ENCODE measurements at places on chromosomes 6 and 20. TPM values are rescaled to one million over a fixed set of nuclear protein-coding genes. Genes with fewer than 3 reads are reported as not detected.

The COL10A1 gene
- total RNA-seq = not detected

The TMEM242 gene
- total RNA-seq = 5.9 TPM

The VSTM2L gene
- total RNA-seq = 7.6 TPM

The PTK6 gene
- total RNA-seq = not detected

The GNAS-AS1 gene
- total RNA-seq = 0.26 TPM

The SAMD3 gene
- 4.2 TPM for total RNA-seq

The SOD2 gene
- total RNA-seq = 888 TPM

The CST9L gene
- total RNA-seq = not detected

- no peak overlapping the region for H3K27ac ChIP-seq
- H3K27me3 ChIP-seq = no peaks in the 10 kb centered on the region
- no peak overlapping the region for H3K4me3 ChIP-seq
- DNase-seq = no peak
Observed at GRCh38 chr20:4169360-4170190, 154.2 kb upstream of the RNF24 start.

DNA sequence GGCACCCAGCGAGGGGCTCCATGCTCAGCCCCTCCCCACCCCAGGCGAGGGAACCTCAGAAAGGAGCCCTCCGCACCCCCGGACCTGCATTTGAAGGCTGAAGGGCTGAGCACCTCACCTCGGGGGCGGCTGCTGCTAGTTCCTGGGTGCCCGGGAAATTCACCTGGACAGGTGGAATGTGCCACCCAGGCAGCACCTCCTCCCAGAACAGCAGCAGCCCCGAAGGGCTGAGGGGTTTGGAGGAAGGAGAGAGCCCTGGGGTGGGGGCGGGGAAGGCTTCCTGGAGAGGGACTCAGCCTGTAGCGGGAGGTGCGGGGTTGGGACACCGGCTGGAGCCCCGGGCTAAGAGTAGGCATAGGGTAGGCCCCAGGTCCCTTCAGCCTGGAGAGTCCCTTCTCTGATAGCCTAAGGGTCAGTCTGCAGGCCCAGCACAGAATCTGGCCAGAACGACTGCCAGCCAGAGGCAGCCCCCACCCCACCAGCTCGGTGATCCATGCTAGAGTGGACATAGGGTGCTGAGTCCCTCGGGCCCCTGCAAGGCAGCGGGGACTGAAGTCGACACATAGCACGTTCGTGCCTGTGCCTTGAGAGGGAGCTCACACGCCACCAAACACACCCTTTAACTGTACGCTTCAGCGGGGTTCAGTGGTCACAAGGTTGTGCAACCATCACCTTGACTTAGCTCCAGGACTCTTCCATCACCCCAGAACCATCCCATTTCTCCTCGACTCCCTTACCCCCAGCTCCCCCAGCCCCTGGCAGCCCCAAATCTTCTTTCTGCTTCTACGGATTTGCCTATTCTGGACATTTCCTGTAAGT, 180.9 kb downstream of the TAF4 start:
- no peaks in the 10 kb centered on the region for H3K36me3 ChIP-seq
- no peak overlapping the region for H3K4me3 ChIP-seq
- peaks cover 56% of the 10 kb centered on the region for H3K27me3 ChIP-seq
- H3K27ac ChIP-seq = no peak overlapping the region
- H3K4me1 ChIP-seq = no peaks in the 10 kb centered on the region
- peak; percentile 15 for DNase-seq

DNA sequence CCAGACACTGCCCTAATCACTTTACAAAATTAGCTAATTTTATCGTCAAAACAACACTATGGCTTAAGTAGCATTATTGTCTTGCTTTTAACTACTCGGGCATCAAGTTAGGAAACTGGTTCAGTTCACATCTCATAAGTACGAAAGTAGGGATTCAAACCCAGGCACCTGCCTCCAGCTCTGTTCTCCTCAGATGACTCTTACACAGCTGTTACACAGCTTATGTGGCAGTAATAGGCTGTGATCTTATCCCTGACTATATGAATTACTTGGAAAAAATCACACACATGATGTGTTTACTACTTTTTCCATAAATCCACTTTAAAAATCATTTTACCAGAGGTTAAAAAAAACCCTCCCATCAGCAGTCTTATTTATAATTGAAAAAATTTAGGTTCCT, 389.2 kb upstream of the FLRT3 start:
- no peaks in the 10 kb centered on the region for H3K36me3 ChIP-seq
- H3K4me1 ChIP-seq = no peaks in the 10 kb centered on the region
- H3K27ac ChIP-seq = no peak overlapping the region
- H3K4me3 ChIP-seq = no peak overlapping the region
- no peaks in the 10 kb centered on the region for H3K27me3 ChIP-seq

- no peak overlapping the region for H3K4me3 ChIP-seq
- H3K27ac ChIP-seq = peak overlapping the region; percentile 80
Observed at GRCh38 chr6:16799279-16800193, 38.3 kb upstream of the ATXN1 start.

GRCh38 chr20:62165762-62166399, 16.9 kb upstream of the MTG2 start:
- no peak for DNase-seq
- no peak overlapping the region for H3K4me3 ChIP-seq
- H3K4me1 ChIP-seq = no peaks in the 10 kb centered on the region
- no peak overlapping the region for H3K27ac ChIP-seq

DNA sequence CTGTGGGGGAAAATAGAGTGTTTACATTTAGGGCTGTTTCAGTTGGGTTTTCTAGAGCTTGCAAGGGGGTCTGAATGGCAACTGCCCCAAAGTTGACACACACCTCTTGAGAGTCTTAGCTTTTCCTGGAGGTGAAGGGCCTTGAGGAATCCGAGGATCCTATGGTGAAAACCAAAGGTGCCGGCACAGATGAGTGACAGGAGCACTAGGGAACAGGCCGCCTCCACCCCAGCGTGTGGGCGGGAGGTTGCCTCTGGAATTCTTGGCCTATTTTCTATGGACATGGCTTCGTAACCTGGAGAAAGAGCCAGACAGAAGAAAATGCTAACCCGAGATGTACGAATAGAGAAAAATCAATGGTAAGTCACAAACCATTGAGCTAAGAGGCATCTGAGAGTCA, 283.2 kb upstream of the FOXQ1 start:
- H3K27me3 ChIP-seq = no peaks in the 10 kb centered on the region
- H3K4me3 ChIP-seq = no peak overlapping the region
- no peak overlapping the region for H3K27ac ChIP-seq
- H3K36me3 ChIP-seq = no peaks in the 10 kb centered on the region
- DNase-seq = no peak

DNA sequence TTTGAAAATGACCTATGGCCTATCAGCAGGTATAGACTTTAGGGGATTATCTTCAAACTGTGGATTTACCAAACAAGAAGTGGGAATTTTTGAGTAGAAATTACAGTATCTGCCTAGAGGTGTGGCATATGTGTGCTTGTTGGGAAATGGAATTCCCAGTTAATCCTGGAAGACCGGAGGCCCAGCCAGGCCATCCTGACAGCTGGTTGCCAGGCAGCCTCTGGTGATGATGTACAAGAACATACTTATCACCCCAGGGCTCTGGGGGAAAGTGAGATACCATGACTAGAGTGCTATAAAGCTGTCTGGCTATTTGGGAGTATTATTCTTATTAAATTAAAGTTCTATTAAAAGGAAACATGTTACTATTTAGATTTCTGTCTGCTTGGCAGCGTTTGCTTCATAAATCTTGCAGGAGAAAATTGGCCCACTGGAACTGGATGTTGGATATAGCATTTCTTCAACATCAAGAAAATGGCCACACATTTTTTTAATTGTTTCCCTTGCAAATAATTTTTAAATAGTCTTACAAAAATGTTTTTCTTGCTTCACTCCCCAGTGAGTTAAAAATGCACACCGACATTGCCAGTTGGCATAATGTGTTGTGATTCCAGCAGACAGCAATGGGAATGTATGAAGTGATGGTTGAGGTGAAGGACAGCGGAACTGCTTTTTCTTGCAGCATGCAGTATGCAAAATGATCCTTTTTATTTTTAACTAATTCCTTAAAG, 187.8 kb downstream of the MYLK4 start:
- no peaks in the 10 kb centered on the region for H3K4me1 ChIP-seq
- H3K4me3 ChIP-seq = no peak overlapping the region
- H3K36me3 ChIP-seq = no peaks in the 10 kb centered on the region
- peak; percentile 38 for DNase-seq
- no peak overlapping the region for H3K27ac ChIP-seq

- H3K36me3 ChIP-seq = no peaks in the 10 kb centered on the region
- H3K4me1 ChIP-seq = peaks cover 2% of the 10 kb centered on the region
- no peaks in the 10 kb centered on the region for H3K27me3 ChIP-seq
- no peak overlapping the region for H3K4me3 ChIP-seq
- no peak overlapping the region for H3K27ac ChIP-seq
Observed at GRCh38 chr20:45058168-45058850, 42.6 kb downstream of the KCNS1 start.

DNA sequence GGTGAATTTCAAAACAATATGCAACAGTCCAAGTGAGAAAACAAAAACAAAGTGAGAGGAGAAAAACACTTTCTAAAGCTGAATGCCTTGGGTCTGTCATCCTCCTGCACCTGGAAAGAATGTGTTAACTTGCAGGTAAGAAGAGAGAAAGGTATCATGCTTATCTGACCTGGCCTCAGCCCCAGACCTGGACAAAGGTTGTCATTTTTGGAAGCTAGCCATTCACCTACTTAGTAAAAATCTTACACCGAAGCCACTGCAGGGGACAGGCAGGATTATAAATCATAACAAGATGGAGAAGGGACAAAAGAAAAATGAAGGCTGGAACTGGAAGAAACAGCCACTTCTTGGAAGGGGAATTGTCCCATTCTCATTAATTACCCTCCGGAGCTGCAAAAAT, 69.4 kb downstream of the GFOD1 start:
- H3K27me3 ChIP-seq = no peaks in the 10 kb centered on the region
- H3K27ac ChIP-seq = peak overlapping the region; percentile 22
- no peaks in the 10 kb centered on the region for H3K36me3 ChIP-seq
- DNase-seq = no peak

DNA sequence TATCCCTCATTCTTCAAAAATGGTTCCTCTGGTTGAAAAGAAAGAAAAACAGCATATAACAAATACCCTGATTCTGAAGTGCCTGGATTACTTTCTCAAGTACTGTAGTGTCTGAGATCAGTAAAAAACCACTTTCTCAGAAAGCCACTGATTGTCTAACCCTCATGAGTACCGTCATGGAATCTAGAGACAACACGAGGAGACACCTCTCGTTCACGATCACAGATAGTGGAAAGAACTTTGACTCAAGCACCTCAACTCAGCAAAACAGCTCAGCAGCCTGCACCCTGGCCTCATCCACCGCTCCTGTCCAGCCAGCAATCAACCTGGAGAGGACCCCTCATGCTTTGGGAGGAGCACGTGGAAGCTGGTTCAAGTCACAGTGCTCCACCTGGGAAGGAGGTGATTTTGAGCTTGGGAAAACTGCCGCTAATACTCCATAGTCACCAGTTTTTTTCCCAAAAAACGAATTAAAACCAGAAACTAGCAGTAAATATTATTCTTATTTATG, 1.0 kb downstream of the SCML4 start:
- H3K36me3 ChIP-seq = no peaks in the 10 kb centered on the region
- H3K4me3 ChIP-seq = no peak overlapping the region
- no peak for DNase-seq
- H3K4me1 ChIP-seq = peaks cover 14% of the 10 kb centered on the region
- H3K27me3 ChIP-seq = no peaks in the 10 kb centered on the region

DNA sequence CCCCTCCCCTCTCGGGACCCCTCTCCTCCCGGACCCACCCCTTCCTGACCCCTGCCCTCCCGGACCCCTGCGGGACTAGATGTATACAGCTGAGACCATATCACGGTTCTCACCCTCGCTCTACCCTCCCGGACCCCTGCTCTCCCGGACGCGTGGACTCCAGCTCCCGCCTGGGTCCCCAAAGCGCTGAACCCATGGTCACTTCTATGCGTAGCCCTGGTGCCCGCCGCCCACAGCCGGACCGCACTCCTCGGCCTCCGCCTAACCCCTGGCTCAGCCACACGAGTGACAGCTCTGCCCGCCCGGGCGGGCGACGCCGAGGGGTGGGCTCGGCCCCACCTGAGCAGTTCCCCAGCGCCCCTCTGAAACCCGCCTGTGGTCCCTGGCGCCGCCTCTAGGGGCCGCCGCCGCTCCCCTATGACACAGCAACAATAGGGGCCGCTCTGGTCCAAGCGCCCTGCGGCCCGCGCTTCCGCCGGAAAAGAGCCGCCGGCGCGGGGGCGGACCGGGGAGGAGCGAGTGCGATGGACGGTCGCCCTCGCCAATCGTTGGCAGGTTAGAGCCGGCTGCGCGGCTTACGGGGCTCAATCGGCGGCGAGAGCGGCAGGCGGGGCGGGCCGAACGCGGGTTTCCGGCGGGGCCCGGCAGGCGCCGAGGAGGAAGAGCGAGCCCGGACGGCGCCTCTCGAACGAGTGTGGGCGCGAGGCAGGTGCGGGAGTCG, at the start of gene ADRM1:
Gene ADRM1, plus strand, starts transcription at position 657 of the 721 bp plus-strand sequence. CDS start 572 bp downstream, outside the sequence.
- peak within 1 kb of the TSS; percentile 88 for H3K4me3 ChIP-seq
- peaks cover 26% of the 10 kb centered on the region for H3K4me1 ChIP-seq
- peak within 1 kb of the TSS; percentile 89 for H3K27ac ChIP-seq
- peak; percentile 98 for DNase-seq
- H3K36me3 ChIP-seq = peaks cover 17% of the 10 kb centered on the region
- no peaks in the 10 kb centered on the region for H3K27me3 ChIP-seq

GRCh38 chr6:125363039-125363823, 61.5 kb upstream of the HDDC2 start:
- H3K4me3 ChIP-seq = peak overlapping the region; percentile 50
- no peaks in the 10 kb centered on the region for H3K27me3 ChIP-seq
- no peaks in the 10 kb centered on the region for H3K36me3 ChIP-seq
- H3K27ac ChIP-seq = peak overlapping the region; percentile 89
- H3K4me1 ChIP-seq = no peaks in the 10 kb centered on the region
- peak; percentile 82 for DNase-seq

- H3K4me1 ChIP-seq = no peaks in the 10 kb centered on the region
- no peak overlapping the region for H3K27ac ChIP-seq
- H3K36me3 ChIP-seq = no peaks in the 10 kb centered on the region
- H3K4me3 ChIP-seq = no peak overlapping the region
- no peak for DNase-seq
- H3K27me3 ChIP-seq = no peaks in the 10 kb centered on the region
Observed at GRCh38 chr6:68615938-68616337, 19.1 kb upstream of the ADGRB3 start.

DNA sequence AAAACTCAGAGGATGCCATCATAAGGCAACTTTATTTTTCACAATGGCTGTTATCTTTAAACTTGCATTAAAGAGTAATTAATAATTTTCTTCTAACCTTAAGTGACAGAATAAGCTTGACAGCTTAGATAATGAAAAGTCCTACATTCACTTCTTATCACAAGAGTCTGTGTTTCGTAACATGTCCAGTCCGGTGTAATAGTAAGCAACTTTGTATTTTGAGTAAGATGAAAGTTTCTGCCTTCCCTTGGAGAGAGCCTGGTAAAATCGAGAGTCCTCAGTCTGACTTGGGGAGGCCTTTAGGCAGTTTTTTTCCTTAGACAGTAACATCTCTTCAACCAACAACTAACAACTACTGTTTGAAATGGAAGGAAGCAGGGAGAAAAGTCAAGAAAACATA, 195.6 kb downstream of the GRM1 start:
- no peak for DNase-seq
- no peaks in the 10 kb centered on the region for H3K36me3 ChIP-seq
- H3K4me3 ChIP-seq = no peak overlapping the region

- no peak overlapping the region for H3K4me3 ChIP-seq
- no peaks in the 10 kb centered on the region for H3K4me1 ChIP-seq
- no peak for DNase-seq
- no peaks in the 10 kb centered on the region for H3K36me3 ChIP-seq
- no peaks in the 10 kb centered on the region for H3K27me3 ChIP-seq
Observed at GRCh38 chr20:61503106-61503505, 251.0 kb downstream of the CDH4 start.

- no peak overlapping the region for H3K27ac ChIP-seq
- H3K4me3 ChIP-seq = no peak overlapping the region
- H3K36me3 ChIP-seq = peaks cover 3% of the 10 kb centered on the region
- no peaks in the 10 kb centered on the region for H3K27me3 ChIP-seq
Observed at GRCh38 chr6:28167926-28168325, 26.2 kb downstream of the ZKSCAN8 start.

Measured in heart left ventricle (tissue), 16 donors.